ENCODE measurements at places on chromosomes 2 and 18.

GRCh38 chr2:199452260-199452990, 5.3 kb downstream of the SATB2 start:
- DNase-seq, result no peak

DNA sequence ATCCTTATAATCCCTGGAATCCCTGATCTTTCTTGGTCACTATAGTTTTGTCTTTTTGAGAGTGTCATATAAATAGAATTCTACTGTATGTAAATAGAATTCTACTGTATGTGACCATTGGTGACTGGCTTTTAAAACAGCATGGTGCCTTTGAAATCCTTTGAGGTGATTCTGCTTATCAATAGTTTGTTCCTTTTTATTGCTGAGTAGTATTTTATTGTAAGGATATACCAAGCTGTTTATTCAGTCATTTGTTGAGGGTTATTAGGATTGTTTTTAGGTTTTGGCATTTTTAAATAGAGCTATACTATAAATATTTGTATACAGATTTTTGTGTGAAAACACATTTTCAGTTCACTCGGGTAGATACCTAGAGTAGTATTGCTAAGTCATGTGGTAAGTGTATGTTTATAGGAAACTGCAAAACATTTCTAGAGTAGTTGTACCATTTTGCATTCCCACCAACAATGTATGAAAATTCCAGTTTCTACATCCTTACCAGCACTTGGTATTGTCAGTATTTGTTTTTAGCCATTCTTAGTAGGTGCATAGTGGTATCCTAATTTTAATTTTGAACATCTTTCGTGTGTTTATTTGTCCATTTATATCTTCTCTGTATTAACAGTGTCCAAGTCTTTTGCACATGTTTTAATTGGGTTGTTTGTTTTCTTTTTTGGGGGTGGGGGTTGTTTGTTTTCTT, 45.6 kb downstream of the RAB3GAP1 start:
- DNase-seq, result no peak

GRCh38 chr2:173734797-173735196, 230.4 kb downstream of the SP3 start:
- DNase-seq, result no peak

GRCh38 chr2:135775420-135775819, 33.8 kb downstream of the UBXN4 start:
- no peak for DNase-seq

DNA sequence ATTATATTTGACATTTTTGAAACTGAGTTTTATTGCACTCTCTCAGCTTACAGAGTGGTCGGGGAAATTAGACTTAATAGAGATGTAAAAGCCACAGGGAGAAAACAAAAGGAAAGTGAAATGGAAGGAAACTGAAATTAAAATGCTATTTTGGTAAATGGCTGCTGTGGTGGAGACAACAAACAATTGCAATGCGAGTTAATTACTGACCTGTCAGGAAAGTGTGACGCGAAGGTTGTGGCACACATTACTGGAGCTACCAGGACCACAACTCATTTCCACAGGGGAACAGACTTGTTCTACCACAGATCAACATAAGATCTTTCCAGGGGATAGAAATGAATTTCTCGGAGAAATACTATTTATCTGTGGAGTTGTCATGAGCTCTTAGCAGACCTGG, 19.5 kb downstream of the ARHGAP15 start:
- no peak for DNase-seq

- no peak for DNase-seq
Observed at GRCh38 chr2:38997781-38998180, 108.1 kb downstream of the ARHGEF33 start.

DNA sequence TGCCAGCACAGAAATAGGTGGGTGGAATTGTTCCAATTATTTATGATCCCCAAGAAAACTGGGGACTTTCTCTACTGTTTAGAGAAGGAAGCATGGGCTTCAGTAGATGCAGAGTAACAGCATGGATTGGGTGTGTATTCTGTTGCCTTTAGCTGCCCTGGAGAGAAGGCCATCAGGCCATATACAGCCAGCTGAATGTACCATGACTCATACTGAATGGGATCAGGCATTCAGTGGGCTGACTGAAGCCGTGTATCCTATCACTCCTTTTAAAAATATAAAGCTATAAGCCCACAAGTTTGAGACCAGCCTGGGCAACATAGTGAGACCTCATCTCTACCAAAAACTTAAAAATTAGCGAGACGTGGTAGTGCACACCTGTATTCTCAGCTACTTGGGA, 16.7 kb upstream of the PLEKHM3 start:
- DNase-seq, result no peak

DNA sequence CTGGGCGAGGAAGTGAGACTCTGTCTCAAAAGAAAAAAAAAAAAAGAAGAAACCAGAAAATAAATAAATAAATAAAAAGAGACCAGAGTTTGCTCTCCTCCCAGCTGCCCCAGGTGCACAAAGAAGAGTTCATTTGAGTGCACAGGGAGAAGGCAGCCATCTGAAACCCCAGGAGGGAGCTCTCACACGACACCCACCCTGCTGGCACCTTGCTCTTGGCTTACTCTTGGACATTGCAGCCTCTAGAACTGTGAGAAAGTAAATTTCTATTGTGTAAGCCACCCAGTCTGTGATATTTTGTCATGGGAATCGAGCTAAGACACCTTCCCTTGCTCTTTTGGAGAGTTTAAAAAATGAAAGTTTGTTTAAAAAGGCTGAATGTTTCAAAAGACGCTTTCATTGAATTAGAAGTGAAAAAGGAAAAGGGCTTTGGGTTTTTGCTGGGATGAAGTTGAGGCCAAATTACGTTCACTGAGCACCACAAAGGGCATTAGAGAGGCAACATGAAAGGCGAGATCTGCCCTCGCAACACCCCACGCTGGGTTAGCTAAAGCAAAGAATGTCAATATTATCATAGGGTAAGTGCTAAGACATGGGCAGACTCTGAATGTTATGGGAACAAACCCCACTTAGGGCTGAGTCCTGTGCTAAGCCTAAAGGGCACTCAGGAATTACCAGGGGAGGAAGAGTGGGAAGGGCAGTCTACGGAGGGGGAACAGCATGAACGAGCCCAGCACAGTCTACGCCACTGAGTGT, 128.9 kb upstream of the RIOK3 start:
- no peak for DNase-seq

DNA sequence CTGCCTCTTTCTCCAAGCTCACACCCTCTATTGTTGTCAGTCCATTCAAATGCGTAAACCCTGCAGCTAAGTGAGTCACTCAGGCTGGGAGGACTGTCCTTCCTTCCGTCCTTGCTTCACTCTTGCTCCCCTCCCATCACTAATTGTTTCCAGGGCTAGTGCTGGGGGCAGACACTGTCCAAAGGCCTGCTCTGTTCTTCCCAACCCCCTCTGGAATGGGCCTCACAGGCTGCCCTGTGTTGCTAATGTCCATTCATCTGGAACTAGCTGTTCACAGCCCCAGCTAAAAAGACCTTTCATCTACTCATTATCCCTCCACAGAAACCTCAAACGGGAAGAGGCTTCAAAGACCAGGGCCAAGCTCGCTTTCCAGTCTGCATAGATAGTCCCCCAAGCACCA, 31.9 kb upstream of the NRP2 start:
- DNase-seq, result no peak

- DNase-seq, result no peak
Observed at GRCh38 chr2:60529785-60530627, 23.4 kb downstream of the BCL11A start.

GRCh38 chr18:50405582-50406271, 30.9 kb downstream of the SKA1 start:
- DNase-seq, result no peak

DNA sequence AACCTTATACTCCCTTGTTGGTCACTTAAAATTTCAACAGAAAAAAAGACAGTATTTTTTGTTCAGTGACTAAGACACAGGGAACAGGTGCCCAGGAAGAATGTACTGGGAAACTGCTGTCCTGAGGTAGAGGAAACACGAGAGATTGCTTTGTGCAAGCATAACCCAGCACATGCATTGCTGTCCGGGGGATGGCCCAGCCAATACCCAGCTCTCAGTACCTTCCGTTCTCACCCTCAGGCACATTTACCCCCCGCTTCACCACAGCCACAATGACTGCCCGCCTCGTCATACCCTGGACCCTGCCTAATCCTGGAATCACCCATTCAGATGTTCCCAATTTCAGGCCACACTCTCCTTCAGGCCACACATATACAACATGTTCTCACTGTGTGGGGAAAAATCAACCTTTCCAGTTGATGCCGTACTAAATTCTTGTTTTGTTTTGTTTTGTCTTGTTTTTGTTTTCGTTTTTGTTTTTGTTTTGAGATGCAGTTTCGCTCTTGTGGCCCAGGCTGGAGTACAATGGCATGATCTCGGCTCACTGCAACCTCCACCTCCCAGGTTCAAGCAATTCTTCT, 140.7 kb downstream of the ESCO1 start:
- DNase-seq, result no peak

GRCh38 chr2:237921967-237922492, 44.8 kb upstream of the UBE2F start:
- no peak for DNase-seq

- no peak for DNase-seq
Observed at GRCh38 chr2:1642993-1643619, 101.2 kb downstream of the PXDN start.

GRCh38 chr18:79385326-79385707, 10.4 kb upstream of the NFATC1 start:
- no peak for DNase-seq

GRCh38 chr18:11147371-11147951, 1.9 kb downstream of the PIEZO2 start:
- DNase-seq, result no peak

Measured in caudate nucleus (tissue), 63 donors.